ENCODE measurements at places on chromosomes 13 and 19.

- no peak for DNase-seq
Observed at GRCh38 chr13:113126265-113127150, 3.9 kb downstream of the F10 start.

DNA sequence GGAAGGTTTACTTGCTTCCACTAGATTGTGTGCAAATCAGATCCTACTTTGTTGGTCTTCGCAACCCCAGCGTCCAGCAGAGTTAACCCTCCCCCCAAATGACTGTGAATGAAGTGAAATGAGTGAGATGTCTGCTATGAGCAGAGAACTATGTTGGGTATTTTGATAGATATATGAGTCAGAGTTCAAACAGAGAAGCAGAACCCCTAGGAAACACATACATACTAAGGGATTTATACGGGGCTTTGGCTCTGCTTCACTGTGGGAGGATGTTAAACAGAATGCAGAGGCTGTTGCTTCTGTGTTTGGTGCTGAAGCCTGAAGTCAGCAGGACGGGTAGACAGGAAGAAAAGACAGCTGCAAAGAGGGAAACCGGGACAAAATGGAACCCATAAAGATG lies 197.0 kb downstream of the MZT1 start:
- peak; percentile 50 for DNase-seq

DNA sequence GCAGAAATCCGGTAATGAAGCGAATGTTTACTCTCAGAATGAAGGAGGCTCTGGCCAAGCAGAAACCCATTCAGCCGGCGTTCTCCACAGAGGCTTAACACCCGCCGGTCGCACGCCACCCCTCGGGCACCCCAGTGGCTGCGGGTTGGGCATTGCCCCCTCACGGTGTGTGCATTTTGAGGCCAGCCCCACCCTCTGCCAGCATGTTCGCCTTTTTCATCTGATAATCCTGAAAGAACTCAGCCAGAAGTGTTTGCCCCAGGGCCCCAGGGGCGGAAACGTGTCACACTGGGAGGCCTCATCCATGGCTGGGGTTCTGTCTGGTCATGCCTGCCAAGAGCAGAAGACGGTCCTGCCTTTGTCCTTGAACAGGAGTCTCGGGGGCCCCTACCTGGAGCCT lies 34.2 kb downstream of the COMP start:
- no peak for DNase-seq

DNA sequence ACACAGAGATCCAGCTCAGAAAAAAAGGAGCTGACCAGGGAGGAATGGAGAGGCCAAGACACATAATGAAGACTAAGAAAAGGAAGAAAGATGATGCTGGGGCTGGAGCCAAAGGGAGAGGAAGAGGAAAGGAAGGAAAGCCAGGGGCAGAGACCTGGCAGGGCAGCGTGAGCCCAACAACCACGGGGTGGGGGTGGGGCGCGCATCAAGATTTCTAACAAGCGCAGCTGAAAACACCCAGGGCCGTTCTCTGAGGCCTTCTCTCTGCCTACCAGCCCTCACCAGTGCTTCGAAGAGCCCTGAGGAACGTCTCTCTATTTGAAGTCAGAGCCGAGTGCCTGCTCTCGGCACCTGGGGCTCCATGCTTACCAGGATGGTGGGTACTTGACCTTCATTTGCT lies 23.6 kb upstream of the POU2F2 start:
- no peak for DNase-seq

DNA sequence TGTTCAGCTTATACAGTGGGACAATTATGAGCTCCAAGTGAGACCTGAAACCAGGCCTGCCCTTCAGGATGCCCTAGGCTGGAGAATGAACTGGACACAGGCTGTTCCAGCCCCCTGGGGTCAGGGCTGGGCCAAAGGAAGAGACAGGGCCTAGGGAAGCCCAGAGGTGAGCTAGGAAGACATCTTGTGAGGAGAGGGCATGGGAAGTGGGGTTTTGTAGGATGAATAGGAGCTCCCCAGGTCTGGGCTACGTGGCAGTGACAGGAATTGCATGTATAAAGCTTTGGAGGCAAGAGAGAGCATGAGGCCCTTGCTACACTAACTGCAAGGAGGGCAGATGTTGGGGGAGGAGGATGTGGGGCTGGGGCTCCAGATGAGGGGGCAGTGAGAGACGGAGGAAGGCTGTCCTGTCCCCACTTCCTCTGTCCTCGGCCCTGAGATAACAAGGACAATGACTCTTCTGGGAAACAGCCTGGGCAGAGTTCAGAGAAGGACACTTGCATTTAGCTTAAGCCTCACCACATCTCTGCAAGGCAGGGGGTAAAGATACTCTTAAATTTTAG lies 1.5 kb upstream of the TBXA2R start:
- no peak for DNase-seq

DNA sequence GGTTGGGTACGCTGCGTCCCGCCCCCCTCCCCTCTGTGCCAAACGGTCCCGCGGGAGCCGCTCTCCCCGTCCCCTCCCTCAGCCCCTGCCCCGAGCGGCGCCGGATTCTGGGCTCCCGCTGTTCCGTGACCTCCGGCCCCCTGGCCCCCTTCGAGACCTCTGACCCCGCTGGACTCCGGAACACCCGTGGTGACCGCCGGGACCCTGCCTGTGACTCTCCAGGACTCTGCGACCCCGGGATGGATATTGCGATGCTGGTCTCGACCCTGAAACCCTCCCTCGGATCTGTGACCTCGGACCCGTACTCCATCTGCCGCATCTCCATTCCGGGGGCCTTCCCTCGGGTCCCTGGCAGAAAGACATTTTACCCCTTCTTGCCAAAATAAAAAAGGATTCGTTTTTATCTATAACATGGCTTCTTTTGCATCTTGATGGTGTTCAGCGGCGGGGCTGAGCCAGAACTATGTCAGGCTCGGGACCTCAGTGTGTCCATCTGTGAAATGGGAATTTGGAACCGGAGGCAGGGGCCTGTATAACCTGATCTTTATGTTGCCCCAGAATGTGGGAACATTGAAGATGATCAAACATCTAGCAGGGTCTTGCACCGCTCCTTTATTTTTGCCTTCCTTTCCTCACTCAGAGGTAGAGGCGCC lies 654 bp upstream of the MEGF8 start:
- DNase-seq = no peak

DNA sequence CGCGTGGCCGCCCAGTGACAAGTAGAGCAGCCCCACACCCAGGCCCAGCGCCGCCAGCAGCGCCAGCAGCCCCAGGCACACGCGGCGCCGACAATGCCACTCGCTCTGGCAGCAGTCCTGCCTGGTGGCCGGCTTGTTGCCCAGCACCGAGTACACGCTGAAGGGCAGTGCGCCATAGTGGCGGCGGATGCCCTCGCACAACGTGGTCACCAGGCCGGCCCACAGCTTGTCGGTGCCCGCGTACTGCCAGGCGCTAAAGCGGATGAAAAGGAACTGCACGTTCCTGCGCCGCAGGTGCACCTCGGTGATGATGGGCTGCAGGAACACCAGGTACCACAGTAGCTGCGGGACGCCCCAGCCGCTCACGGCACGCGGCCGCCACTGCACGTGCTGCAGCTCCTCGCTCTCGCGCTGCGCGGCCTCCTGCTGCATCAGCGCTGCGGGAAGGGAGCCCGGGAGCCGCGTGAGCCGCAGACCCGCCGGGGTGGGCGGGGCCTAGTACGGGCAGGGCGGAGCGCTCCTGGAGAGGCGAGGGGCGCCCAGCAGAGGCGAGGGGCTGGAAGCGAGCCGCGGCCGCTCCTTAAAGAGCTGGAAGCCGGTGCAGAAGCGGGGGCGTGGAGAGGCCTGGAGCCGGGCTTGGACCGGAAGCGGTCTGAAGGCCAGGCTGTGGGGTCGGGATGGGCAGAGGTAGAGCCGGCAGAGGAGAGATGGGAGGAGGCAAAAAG lies 7.3 kb downstream of the NKPD1 start:
- DNase-seq = no peak

DNA sequence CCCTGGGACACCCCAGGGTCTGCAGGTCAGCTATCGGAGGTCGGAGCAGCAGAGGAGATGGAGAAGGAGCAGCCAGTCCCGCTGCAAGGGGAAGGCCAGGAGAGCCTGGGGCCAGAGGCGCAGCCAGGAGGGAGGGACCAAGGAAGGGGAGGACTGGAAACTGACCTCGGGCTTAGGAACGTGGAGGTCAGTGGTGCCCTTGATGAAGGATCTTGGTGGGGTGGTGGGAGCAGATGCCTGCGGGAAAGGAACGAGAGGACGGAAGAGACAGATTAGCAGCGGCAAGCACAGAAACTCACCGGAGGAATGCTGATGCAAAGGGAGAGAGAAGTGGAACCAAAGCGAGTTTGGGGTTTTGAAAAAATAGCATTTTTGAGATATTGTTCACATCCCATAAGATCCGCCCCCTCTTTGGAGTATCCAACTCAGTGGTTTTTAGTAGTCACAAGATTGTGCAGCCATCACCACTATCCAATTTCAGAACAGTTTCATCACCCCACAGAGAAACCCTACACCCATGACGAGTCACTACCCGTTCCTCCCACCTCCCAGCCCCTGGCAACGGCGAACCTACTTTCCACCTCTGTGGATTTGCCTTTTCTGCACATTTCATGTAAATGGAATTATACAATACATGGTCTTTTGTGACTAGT lies 22.1 kb downstream of the PLEKHF1 start:
- DNase-seq = peak; percentile 79

GRCh38 chr13:98214008-98214643 lies 37.1 kb upstream of the RNF113B start:
- DNase-seq = peak; percentile 75

DNA sequence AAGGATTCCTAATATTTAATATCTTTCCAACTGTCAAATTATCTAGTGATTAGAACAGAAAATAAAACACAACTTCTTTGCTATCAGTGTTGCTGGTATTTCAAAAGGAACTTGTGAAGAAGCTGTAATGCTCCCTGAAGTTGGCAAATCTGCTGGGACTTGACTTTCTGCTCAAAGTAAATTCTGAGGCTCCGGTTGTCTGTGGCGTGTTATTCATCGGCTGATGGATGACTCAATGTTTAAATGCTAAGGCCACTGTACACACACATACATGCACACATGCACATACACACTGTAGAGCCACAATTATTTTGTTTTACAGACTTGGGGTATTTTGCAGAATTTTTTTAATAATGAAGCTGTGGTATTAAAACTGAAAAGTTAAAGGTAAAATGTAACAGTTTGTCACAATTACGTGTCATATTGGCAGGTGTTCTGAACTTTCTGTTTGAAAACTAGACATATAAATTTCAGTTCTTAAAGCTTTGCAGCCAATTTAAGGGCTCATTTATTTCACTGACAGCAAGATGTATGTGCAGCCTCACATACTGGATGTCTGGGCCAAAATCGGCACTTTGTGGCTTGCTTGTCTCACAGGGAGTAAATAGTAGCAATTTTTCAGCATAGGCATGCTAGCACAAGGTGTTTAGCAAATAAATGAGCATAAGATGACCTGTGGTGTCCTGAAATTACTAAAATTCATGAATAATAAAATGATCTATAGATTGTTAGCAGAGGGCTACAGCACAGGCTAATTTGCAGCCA lies 1691.7 kb upstream of the PCDH20 start:
- no peak for DNase-seq

DNA sequence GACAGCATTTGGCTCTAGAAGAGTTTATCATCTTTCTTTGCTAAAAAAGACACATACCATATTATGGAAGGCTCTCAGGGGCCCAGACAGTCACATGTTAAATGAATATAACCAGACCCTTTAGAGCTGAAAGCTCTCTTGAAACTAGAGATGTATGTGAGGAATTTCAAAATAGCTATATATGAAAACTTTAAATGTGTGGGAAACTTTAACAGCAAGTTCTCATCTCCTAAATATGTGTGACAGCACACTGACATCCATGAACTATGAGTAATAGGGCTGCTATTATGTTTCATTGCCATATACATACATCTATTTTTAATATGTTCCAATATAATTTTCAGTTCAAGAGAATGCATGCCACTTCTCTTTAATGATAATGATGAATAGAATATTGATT lies 509.5 kb downstream of the GPC6 start:
- no peak for DNase-seq

DNA sequence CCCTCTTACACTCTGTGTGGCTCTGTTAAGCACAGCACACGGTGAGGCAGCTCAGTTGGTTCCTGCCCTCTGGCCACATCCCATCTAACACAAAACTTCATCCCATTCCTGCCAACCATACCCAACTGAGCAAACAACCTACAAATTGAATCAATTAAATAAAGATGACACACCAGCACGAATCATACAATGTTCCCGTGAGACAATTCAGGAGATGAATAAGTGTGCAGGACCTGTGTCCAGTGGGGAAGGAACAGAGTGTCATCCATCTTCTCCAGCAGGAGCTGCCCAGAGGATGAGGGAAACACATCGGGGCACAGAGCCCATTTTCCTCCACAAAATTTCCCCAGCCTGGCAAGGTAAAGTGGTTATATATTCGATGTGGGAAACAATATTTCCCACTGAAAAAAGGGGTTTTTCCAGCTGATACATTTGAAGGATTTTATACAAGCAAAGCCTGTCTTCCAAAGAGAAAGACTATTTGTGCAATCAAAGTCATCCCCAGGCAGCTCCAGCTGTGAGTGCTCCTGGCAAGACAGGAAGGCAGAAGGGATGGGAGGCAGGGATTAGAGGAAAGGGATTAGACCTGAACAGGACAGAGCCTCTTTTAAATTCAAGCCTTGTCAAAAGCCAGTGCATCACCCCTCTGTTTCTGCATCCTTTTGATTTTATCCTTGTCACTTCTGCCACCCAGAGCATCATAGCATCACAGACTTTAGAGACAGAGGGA lies 240.2 kb downstream of the LHFPL6 start:
- DNase-seq = no peak

DNA sequence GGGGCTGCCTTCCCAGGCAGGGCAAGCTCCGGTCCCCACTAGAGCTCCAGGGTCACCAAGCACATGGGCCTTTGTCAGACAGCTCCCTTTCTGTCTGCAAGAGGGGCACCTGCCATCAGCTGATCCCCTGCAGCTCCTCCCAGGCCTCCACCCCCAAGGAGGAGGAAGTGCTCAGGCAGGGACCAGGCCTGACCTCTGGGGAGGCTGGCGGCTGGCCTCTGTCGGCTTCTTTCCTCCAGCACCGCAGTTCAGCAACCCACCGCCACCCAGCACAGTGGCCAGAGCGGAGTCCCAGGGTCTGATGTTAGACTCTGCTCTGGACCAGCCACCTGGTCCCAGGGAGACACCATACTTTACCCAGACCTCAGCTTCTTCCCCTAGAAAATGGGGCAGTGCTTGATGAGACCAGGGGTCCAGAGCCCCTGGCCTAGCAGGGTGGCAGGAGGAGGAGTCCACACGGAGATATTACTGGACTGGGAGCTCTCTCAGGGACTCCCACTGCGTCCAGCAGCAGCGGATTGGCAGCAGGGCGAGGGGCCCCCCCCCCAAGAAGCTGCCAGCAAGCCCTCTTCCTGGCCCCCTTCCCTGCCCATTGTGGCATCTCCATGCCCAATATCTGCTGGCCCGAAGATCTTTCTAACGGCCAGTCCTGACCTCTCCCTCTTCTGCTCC lies 24.1 kb downstream of the NKPD1 start:
- DNase-seq = no peak

Data from kidney glomerular epithelial cell (primary cell).